ENCODE measurements at places on chromosomes 11 and 22.

GRCh38 chr11:57568330-57568766, 876 bp upstream of the UBE2L6 start:
- peak; percentile 70 for DNase-seq

DNA sequence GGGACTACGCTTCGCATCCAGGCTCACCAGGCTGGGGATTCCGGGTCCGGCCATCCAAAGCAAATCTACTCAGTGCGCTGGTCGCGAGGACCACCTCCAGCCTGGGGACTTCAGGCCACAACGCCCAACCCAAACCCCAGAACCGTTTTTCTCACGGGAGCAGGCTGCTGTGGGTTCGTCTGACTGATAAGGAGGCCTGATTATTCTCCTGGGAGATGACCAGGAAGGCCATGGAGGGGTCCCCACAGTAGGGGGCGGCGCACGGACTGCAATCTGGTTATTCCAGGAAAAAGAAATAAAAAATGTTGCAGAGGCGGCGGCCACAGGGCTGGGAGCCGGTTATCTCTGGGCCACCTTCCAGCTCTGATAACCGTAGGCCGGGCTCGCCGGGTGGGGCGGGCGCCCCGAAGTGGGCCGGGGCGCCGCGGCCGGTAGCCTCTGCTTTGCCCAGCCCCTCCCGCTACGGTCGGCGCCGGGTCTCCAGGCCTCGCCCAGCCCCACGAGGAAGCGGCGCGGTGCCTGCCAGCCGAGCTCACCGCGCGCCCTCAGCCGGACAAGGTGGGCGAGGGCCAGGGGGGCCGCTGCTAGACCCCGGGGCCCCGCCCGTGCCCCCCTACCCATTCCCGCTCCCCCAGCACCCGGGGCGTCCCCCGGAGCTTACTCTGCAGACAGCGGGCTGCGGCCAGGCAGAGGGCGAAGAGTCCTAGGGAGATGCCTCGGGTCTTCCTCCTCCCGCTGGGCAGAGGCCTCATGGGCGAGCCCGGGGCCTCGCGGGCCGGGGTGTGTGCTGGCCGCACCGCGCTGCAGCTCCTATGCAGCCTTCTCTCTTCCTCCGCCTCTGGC, 446 bp downstream of the VSTM5 start:
- DNase-seq: peak; percentile 39

GRCh38 chr11:75492181-75492820, 33.4 kb downstream of the GDPD5 start:
- peak; percentile 30 for DNase-seq

DNA sequence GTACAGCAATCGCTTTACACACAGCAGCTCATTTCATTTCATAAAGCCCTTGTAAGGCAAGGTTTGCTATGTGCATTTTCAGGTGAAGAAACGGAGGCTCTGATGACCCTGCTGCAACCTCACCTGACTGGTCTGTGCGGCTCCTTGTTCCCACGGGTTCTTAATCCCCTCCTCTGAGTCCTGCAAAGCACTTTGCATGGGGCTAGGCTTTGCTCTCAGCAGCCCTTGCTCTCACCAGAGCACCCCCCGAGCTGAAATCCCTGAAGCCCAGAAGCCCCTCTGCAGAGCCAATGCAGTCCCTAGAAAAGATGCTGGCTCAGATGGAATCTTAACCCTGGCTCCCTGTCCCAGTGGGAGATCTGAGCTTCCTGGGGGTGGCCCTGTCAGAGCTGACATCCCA, 11.0 kb upstream of the APOL6 start:
- DNase-seq: no peak
